ENCODE measurements at places on chromosomes 3 and 15.
A peak's percentile ranks its signal among the peaks of the same experiment; 100 is the strongest.

- DNase-seq, result no peak
These were observed 81.6 kb downstream of the LRRC49 start for GRCh38 chr15:70974004-70974832.

DNA sequence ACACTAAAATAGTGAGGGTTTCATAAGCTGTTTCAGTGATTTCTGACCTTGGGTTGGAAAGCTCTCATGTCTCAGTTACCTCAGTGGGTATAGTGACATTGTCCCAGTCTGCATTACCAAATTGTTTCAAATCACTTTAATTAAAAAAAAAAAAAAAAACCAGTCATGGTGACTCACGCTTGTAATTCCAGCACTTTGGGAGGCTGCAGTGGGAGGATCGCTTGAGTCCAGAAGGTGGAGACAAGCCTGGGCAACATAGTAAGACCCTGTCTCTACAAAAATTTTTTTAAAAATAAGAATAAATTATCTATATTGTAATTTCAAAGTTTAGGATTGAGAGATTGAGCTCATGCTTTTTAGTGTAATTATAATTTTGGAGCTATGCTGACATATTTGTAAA is 78.0 kb downstream of the MBNL1 start:
- DNase-seq, result no peak

- DNase-seq, result no peak
These were observed 31.2 kb downstream of the RFTN1 start for GRCh38 chr3:16482194-16482769.

- DNase-seq, result no peak
These were observed 149.7 kb upstream of the NUDT16 start for GRCh38 chr3:131231710-131232389.

DNA sequence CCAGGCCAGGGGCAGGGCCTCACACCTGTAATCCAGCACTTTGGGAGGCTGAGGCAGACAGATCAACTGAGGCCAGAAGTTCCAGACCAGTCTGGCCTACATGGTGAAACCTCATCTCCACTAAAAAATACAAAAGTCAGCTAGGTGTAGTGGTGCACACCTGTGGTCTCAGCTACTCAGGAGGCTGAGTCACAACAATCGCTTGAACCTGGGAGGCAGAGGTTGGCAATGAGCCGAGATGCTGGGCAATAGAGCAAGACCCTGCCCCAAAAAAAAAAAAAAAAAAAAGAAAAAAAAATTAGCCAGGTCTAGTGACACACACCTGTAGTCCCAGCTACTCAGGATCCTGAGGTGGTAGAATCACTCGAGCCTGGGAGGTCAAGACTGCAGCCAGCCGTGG is 18.8 kb downstream of the MYO9A start:
- no peak for DNase-seq

- DNase-seq, result no peak
These were observed 37.4 kb downstream of the PRKCD start for GRCh38 chr3:53198256-53198977.

DNA sequence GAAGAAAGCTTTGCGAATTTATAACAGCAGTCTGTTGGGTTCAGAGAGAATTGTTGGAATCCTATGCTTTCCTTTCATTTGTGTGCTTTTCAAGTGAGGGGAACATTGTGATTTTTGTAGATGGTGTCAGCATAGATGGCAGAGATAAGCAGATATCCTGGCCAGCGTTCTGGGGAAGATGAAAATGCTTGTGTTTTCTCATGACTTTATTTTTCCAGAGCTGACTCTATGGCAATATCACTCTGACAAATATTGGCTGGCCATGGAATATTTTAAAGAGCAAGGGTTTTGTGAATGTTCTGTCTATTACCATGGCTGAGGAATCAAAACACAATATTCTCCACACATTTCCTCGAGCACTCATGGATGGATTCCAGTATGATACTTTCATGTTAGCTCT is 108.8 kb downstream of the MITF start:
- DNase-seq, result no peak

DNA sequence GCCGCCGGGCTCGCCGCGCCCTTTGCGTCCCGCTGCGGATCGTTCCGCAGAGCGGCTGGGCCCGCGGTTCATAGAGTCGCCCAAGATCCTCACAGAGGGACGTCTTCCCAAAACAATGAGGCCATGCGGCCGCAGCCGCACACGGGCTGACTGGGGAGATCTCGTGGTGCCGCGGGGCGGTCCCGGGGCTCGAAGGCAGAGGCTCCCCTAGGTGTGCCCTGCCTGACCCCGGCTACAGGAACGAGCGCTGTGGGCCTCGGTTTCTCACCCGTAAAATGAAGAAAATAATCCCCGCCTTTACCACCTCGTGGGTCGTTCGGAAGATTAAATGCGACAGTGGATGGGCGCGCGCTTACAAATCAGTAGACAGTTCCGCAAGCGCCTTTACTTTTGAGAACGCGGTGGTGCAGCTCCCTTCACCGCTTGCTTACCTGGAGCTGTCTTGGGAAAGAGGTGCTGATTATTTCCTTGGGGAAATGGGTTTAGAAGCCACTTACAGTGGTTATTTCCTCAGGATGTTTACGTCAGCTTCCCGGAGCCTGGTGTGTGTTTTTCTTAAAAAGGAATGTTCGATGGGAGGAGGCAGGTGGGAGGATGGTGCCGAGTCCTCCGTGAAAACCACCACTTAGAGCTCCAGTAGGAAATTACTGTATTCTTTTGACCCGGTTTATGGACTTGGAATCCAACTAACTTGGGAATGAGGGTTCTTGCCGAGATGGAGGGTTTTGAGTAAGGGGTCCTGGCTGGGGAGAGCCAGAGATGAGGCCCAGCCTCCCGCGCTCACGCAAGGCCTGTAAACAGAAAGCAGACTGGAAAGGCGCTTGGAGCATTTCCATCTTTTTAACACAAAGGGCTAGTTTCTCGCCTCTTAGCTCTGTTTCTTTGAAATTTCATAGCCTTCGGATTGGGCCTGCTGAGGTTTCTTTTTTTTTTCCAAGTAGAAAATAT is 1.9 kb upstream of the MEX3B start:
- DNase-seq, result no peak

DNA sequence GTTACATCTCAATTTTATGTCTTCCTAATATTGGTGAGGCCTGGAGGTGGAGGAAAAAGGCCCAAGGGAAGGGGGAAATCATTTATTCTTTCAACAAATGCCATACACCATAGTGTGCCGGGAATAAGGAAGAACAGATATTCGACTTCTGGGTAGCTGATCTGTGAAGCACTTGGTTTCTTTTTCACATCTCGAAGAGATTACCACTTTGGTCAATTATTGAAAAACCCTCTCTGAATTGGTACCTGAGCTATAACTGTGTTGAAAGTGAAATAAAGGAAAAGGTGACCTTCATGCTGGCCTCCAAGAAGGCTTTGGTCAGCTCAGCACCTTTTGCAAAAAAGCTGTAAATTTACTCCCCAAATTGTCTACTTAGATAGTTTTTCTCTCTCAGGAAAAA is 14.2 kb upstream of the MB21D2 start:
- DNase-seq, result no peak

DNA sequence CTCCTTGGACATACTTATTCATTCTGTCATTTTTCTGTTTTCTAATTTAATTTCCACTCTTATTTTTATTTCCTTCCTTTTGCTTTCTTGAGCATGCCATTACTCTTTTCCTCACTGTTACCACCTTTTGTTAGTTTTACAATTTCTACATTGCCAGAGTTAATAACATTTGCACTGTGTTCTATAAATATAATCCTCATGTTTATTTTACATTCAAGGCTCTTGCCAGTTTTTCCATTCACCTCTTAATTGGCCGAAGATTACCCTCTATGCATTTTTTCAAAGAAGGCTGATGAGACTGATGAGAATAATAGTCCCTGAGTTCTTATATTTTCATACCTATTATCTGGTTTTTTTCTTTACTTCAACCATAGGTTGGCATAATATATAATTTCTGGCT is 10.5 kb downstream of the BTD start:
- no peak for DNase-seq

DNA sequence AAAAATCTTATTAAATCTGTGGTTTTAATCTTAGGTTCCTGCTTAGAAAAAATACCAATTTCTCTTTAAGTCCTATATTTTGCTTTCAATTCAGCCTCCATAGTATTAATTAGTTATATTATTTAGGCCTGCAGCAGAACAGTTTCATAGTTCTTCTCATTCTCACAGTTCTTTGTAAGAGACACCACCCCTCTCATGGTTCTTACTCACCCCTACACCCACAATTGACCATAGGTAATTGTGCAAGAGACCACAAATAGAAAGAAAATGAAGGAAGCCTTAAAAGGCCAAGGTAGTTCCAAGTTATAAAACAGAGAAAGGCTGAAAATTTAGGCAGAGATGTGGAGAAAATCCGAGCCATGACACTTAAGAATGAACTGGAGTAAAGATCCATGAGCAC is 415.3 kb downstream of the TIGIT start:
- no peak for DNase-seq

- no peak for DNase-seq
These were observed 47.0 kb upstream of the TFG start for GRCh38 chr3:100662113-100662823.

DNA sequence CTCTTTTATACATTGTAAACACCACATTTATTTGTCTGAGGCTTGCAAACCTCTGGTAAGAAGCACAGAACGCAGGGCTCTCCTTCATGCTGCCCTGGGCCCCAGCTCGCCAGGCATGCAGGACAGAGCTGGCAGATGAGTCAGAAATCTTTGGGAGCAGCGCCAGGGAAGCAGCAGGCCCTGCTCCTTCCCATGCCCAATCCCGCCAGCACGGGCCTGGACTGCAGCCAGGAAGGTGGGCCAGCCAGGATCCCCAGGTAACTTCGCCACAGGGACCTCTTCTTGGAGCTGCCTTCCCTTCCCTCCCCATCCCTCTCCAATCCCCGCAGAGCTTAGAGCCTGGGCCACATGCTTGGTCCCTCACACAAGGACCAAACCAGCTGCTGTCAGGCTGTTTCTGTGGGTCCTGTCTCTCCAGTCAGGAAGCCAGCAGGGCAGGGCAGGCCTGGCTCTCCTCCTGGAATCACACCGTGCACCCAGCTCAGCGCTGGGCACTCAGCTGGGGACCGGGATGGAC is 8.8 kb downstream of the STOML1 start:
- DNase-seq, result no peak

DNA sequence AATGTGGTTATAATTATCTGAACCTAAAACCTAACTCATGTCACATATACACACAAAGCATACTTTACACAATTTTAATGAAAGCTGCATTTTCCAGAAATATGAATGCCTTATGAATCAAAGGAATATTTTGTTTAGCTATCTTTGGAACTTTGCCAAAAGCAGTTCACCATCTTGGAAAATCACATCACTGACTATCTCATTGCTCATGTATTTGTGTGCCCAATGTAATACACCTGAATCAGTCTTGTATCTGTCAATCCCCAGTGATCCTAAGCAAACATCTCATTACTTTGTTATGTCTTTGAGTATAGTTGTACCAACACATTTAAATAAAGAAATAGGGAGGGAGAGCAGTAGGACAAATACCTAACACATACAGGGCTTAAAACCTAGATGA is 15.6 kb upstream of the CD47 start:
- DNase-seq, result no peak

DNA sequence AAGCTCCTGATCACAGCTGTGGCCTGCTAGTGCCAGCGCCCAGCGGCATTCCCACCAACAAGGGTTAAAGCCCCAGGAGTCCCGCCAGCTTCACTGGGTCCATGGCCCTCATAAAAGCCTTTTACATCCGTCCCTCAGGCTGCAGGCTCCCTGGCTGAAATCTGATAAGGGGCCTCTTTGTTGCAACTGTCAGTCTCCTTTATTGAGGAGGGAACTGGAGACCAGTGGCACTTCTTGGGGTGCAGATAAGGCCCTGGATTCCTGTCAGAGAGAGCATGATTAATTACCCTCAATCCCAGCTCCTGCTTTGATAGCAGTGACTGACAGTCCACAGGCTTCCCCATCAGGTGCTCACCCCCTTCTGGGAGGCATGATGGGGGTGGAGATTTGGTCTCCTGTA is 30.9 kb upstream of the CLK3 start:
- DNase-seq, result no peak

GRCh38 chr3:178685591-178685906 is 149.3 kb downstream of the KCNMB2 start:
- no peak for DNase-seq

DNA sequence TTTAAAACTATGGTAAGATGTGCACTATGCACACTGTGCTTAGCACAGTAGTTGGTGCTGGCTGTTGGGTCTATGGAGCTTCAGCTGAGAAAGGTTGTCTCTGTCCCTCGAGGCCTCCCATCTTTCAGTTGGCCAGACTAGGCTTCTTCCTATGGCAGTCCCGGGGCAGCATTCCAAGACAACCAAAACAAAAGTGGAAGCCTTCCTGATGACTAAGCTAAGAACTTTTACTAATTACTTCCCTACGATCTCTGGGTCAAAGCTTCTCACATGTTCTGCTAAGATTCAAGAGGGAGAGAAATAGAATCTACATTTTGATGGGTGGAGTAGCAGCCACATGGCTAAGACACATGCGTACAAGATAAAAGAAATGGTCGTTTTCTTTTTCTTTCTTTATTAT is 342.8 kb downstream of the TUSC7 start:
- DNase-seq, result no peak

DNA sequence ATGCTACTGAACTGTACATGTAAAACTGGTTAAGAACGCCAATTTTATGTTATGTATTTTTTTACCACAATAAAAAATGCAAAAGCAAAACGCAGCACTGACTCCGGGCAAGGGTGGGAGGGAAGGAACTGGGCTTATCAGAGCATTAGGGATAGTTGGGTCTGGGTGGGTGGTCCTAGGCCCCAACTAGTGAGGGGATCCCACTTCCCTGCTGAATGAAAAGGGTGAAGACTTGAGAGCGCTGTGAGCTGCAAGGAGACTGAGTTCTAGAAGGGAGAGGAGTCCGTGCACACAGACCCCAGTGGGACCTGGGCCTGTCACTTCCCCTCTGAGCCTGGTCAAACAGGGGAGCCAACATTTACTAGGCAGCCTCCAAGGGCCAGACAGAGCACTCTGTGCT is 98.6 kb downstream of the TPRA1 start:
- no peak for DNase-seq

DNA sequence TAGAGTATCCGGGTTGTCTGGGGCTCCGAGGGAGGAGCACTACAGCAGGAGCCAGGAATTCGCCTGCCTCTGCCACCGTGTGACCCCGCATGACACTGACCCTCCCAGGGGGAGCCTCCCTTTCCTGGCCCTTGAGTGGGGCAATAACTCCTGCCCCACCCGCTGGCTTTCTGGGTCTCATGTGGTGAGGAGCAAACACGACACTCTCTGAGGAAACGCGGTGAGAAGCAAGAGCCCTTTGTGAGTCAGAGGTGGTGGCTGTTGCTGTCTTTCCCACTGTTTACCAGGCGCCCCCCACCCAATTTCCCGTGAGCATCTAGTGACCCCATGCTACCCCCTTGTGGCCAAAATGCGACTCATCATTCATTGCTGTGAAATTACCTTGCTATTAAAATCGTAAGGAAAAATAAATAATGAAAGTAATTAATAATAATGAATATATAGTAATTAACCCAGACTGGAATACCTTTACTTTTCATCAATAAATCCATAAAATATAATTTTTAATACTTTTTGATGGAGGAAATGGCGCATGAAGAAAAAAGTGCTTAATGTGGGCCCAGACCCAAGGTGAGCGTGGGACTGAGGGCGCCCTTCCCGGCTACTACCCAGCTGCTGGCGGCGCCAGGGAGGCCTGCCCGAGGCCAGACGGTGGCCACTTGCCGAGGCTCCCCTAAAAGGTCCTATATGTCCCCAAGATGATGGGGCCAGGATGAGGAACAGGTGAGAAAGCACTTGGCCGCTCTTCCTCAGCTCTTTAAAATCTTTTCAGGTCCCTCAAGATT is 29.3 kb downstream of the CCNL1 start:
- DNase-seq, result peak; percentile 85

GRCh38 chr3:38992117-38992760 is 59.5 kb downstream of the SCN11A start:
- no peak for DNase-seq

Data from CD4-positive, alpha-beta T cell treated with Interleukin-21 for 1 hour (primary cell).